ENCODE measurements at places on chromosomes 11 and 22.

DNA sequence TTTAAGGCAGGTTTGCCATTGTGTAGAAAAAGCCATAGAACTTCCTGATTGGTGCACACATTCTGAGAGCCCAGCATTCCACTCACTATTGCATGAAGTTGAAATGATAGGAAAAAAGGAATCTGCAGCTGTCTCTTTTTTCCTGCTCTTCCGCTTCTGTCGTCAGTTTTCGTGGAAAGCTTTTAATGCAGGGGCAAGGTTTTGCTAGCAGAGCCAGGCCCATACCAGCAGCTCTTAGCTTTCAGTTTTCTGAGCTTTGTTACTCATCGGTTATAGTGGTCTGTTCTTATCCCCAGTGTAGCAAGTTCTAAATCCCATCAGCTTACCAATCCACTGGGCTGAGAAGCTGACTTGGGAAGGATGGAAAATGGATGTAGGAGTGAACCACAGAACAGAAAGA, 162.9 kb upstream of the TTC12 start:
- no peak for DNase-seq

DNA sequence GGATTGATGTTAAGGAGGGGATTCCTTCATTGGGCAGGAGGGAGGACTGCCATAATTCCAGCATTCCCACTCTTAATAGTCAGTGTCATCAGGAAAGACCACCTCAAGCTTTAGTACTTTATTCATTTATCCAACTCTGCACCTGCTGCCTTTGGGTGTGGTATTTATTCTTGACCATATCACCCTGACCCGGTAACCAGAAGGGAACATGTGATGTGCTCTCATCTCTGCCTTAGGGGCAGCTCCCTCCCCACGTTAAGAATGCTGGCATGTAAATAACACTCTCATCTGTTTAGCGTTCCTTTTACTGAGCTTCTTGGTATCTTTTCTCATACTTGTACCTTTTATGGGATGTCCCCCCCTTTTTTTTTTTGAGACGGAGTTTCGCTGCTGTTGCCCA, 7.7 kb downstream of the CAT start:
- DNase-seq: no peak

DNA sequence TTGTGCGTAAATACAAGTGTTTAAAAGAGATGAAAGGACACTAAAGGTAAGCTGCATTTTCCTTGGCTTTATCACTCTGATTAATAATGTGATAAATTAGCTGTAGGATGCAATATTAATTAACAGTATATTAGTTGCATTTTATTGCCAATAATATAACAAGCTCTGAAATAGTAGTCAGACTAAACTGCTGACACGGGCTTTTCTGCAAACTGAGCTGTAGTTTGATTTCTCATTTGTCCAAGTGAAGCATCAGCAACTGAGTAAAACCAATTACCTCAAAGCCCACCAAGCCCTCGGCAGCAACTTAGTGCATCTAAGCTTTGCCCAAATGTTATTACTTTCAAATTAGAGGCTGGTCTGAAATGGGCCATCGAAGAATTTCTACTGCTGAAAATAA, 33.5 kb downstream of the ARL14EP start:
- no peak for DNase-seq

- DNase-seq: no peak
Measured at GRCh38 chr11:44949160-44950030, 1.3 kb downstream of the TP53I11 start.

DNA sequence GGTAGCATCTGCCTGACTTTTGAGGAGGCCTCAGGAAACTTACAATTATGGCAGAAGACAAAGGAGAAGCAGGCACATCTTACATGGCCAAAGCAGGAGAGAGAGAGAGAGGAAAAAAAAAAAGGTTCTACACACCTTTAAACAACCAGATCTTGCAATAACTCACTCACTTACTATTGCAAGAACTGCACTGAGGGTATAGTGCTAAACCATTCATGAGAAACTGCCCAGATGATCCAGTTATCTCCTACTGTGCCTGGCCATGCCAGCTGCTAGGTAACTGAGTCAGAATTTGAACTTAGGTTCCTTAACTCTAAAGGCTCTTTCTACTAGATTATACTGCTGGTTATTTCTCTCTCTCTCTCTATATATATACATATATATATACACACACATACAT, 7.3 kb downstream of the HORMAD2 start:
- no peak for DNase-seq

GRCh38 chr11:67024410-67024809, 1.5 kb downstream of the SYT12 start:
- DNase-seq: peak; percentile 67

DNA sequence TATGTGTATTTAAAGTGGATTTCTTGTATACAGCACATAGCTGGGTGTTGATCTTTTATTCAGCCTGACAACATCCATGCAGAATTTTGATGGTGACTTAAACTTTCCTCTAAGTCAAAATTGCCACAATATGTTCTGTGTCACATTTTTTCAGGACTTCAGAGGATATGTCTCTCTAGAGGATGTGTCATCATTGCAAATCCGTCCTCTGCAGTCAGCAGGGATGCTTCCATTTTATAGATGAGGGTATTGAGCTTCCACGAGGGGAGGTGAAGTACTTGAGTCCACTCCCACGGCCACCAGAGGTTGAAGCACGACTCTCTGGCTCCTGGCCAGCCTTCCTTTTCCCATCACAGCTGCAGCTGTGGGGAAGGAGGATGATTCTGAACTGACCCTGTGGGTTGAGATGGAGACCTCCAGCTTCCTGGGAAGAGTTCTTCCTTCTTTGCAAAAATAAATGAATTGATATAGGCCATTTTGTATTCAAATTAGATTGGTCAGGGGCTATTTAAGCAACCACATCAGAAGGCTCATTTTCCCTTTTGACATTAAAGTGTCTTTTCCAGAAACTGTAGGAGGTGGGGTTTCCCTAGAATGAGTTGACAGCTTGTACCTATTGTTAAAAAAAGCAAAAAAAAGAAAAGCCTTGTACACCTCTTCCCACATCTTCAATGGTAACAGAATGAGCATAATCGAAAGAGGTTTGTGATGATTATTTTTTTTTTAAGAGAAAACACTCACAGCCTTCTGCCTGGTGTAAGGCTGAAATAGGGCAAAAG, 55.2 kb upstream of the MYEOV start:
- DNase-seq: no peak

DNA sequence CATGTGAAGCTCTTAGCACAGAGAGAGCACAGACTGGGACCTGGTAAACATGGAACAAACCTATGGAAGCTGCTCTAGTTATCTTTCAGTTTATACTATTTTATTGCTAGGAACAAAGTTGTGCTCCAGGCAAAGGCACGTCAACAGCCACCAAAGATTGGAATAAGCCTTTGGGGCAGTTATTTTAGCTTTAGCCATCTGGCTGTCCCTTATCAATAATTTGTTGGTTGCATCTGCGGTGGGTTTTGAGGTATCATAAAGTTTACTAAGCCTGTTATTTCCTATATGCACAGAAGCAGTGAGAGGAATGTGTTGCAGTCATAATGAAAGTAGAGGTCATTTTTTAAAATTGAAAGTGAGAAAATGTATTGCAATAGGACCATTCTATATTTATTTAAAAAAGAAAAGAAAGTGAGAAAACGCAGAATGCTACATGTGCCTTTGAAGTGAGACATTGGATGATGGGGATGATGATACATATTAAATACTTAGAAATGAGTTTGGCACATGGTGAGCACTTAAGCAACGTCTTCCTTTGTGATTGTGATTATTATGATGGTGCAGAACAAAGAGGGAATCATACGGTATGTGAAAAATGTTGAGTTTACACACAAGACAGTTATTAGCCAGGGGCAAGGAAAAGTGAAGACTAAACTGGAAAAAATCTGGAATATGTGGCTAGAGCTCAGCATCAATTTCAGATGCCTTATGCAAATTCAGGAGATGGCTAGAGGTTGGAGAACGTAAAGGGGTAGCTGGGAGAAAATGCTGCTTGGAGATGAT, 58.3 kb downstream of the PRR5L start:
- DNase-seq: no peak

Measured in CD4-positive, alpha-beta T cell treated with Interferon alpha-2 for 1 hour (primary cell).